ENCODE measurements at places on chromosomes 3 and 15. TPM values are rescaled to one million over a fixed set of nuclear protein-coding genes. Genes with fewer than 3 reads are reported as not detected.
A peak's percentile ranks its signal among the peaks of the same experiment; 100 is the strongest.

DNA sequence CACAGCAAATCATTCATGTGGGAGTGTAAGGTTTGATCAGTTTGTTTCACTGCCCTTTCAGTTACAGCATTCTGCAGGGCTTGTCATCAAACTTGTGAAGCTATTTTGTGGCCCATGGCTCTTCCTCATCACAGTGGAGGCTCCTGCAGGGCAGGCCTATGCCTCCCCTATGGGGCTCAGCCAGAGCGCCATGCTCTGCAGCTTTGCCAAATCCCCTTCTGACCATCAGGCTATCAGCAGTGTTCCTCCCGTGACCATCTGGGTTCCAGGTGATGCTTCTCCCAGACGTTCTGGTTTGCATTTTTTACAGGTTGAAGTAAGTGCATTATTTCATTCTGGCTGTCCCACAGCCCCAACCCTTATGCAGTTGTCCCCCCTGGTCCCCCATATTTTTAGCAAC lies 28.1 kb upstream of the REC114 start:
- ATAC-seq, result no peak

DNA sequence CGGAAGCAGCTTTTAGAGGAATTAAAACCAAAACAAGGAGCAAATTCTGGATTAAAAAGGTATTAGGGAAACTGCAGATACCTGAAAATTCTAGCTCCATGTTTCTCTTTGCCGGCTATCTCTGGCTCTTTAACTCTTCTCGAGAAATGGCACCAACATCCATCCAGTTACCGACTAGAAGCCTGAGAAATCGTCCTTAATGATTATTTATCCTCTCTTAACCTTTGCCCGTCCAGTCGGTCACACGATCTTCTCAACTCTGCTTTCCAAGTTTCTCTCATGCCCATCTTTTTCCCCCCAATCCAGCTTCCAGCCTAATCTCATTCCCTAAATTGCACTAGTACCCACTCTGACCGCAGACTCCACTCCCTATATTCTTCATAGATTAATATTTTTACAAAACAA lies 596 bp upstream of the SGO1 start:
- ATAC-seq, result peak; percentile 12

GRCh38 chr3:174329321-174329720 lies 529.8 kb upstream of the NAALADL2 start:
- ATAC-seq, result no peak

The GRK7 gene
- 0.13 TPM for total RNA-seq

DNA sequence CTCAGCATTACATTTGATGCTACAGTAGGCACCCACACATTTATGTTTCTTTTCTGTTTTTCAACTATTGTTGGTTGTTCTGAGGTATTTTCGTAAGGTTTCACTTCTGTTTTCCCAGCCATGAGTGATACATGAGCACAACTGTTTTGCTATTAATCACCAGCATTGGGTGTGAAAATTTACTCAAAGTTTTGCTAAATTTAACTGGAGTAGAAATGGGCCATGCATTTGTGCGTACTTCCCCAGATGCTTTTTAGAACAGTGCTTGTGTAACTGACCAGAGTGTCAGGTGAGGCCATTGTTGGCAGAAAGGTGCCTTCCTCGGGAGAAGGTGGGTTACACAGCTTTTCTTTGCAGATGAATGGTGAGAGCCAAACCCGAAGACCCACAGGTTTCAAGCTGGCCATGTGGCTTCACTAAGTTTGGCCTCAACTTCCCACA lies 70.4 kb downstream of the ST6GAL1 start:
- no peak for ATAC-seq

The SCN11A gene
- 0.29 TPM for total RNA-seq

DNA sequence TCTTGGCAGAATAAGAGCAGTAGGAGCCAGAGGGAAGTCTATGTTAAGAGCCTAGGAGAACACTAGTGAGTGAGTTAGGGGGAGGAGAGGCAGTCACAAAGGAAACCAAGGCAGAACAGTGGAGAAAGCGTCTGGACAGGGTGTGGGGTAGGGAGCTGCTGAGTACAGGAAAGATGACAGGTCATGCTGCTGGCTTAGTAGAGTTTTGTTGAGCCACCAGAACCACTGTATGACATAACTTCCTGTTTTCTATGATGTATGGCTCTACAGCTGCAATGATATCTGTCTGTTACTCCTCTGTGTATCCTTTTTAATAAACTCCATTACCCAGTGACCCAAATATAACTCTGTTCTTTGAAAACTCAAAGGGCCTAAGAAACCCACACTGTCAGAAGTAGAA lies 10.6 kb upstream of the STT3B start:
- no peak for ATAC-seq

The POLG gene
- 15.6 TPM for total RNA-seq

- ATAC-seq, result no peak
Observed at GRCh38 chr15:96474231-96474664, 143.7 kb downstream of the NR2F2 start.
